ENCODE measurements at places on chromosomes 13 and 19. TPM values are rescaled to one million over a fixed set of nuclear protein-coding genes. Genes with fewer than 3 reads are reported as not detected.

GCDH gene
- total RNA-seq = 36.2 TPM

GRCh38 chr13:85738696-85739320, 60.4 kb downstream of the SLITRK6 start:
- DNase-seq = no peak

- no peak for DNase-seq
Measured at GRCh38 chr13:35892837-35893814, 238.1 kb downstream of the DCLK1 start.

GRCh38 chr19:38538793-38539528, 78.8 kb downstream of the MAP4K1 start:
- peak; percentile 49 for DNase-seq

DNA sequence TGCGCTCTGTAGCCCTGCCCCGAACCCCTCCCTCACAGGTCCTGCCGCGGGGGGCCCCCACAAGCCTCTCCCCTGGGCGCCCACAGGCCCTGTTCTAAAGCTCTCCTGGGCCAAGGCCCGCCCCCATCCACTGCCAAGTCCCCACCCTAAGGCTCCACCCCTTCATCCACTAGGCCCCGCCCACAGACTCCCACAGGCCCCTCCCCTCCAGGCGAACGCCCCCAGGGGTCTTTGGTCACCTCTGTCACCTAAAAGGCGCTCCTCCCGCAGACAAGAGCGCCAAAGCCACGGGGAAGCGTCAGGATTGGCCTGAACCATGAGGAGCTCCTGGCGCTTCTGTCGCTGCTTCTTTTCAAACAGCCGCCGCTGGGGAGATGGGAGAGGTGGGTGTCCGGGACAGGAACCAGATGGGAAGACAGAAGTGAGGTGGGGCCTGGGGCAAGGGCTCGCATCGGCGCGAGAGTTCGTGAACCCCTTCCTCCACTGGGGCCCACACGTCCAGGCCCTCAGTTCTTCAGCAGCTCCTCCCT, 2.3 kb downstream of the TULP2 start:
- DNase-seq = peak; percentile 78
